ENCODE measurements at places on chromosomes 7 and 10.

GRCh38 chr7:84838857-84839256 is 348.0 kb downstream of the SEMA3D start:
- DNase-seq = no peak

GRCh38 chr10:5198386-5198785 is 1.7 kb downstream of the AKR1C4 start:
- no peak for DNase-seq

GRCh38 chr10:89295597-89295996 is 6.2 kb upstream of the IFIT2 start:
- DNase-seq = peak; percentile 46

GRCh38 chr10:103929381-103929921 is 11.5 kb upstream of the STN1 start:
- peak; percentile 14 for DNase-seq

DNA sequence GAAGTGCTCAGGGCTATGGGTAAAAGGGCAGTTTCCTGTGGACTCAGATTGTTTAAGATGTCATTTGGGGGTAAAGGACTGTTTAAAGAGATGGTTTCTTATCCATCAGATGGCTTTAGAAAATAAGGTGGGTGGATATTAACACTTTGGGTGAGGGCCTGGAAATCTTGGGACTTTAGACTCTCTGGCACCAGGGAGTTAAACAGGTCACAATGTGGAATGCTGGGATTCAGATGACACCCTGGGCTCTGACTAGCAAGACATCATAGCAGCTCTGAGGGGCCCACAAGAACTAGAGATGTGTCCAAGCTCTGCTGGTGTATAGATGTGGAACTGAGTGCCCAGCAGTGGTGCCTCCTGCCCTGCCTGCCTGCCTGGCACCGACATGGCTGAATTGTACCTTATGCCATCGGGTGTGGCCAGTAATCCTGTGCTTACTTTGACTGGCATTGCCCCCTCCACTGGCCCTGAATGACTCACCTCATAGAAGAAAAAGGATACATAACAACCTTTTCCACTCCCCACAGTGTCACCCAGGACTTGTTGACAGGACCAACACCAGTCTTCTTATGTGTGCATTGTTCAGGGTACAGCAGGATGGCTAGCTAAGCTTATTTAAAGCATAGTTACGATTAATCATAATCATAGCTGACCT is 100.0 kb upstream of the PRR15 start:
- no peak for DNase-seq

DNA sequence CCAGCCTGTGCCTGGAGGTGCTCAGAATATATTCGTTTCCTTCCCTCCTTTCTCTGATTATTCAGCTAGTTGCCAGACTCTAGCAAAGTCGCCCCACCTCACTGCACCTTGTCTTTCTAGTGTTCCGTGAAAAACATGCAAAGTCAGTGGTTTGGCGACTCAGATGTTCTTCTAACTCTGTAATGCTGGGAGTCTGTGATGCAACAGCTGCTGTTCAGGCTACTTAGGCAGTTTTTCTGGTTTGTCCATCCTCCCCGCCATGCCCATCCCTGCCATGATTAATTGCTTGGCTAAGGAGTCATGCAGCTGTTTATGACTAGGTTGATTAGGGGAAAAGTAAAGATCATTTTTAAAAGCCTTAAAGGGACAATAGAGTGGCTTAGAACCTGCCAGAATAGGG is 99.4 kb downstream of the MTPN start:
- peak; percentile 13 for DNase-seq

DNA sequence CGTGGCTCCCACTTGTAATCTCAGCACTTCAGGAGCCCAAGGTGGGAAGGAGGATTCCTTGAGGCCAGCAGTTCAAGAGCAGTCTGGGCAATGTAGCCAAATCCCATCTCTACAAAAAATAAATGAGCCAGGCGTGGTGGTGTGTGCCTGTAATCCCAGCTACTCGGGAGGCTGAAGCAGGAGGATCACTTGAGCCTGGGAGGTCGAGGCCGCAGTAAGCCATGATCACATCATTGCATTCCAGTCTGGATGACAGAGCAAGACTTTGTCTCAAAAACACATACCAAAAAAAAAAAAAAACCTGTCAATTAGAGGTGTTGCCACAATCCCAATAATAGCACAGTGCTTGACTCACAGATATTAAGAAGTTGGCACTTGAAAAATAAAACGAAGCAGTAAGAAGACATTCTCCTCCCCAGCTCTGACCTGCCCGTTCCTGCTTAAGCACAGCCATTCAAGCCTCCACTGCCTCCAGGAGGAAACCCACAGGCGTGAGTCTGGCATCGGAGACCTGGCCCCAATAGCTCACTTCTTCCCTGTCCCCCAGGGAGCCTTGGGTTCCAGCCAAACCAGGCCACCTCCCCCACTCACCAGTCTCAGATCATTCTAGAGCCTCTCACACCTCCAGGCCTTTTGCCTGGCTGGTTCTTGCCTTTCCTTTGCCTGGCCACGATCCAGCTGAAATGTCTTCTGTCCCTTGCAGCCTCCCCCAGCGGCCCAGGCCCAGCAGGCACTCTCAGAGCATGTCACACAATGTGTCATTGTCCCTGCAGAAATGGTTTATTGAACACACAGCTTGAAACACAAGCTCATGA is 45.3 kb upstream of the GTF2I start:
- DNase-seq = peak; percentile 87

- DNase-seq = no peak
These were observed 163.9 kb upstream of the CDK1 start for GRCh38 chr10:60614363-60614762.

- peak; percentile 63 for DNase-seq
These were observed 2.2 kb upstream of the GRIFIN start for GRCh38 chr7:2478399-2478785.

- DNase-seq = no peak
These were observed 181.8 kb downstream of the DNAJB6 start for GRCh38 chr7:157518514-157519175.

- DNase-seq = peak; percentile 11
These were observed 164.6 kb upstream of the PPP1R3A start for GRCh38 chr7:114083166-114084001.

DNA sequence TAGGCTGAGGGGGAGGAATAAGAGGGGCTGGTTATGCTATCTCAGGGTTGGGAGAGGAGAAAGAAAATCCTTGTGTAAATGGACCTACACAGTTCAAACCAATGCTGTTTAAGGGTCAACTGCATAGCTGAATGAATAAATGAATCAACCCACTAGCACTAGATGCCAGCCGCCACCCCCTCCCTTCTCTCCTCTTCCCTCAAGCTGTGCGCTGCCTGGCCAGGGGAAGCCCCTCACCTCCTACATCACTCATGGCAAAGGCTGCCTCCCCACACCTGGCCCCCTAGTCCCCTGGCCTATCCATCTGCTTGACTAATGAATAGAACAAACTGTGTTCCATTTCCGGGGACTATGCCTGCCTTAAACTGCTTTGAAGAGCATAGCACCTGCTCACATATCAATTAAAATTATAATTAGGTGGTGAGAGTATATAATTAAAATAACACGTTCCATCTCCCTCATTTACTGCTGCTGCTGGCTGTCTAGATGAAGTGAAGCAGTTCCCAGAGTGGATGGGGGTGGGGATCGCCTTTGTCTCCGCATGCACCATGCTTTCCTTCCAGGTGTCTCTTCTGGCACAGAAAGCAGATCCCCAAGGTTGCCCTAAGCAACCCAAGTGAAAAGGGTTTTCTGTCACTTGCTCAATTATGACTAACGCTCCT is 32.6 kb downstream of the GRID1 start:
- DNase-seq = no peak

DNA sequence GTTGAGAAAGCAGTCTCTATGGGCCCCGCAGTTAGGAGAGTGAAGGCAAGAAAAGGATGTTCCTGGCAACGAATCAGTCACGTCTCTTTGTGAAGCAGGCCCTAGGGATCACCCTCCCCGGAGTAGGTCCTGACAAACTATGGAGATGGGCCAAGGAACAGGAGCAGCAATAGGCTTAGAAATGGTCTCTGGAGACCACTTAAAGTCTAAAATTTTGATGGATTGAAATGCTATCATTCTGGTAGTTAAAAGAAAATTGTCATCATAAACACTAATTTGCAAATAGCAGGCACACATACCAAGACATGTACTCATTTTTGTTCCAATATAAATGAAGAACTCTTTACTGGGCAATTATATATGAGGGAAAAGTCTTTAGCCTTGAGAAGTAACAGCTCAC is 123.5 kb downstream of the ITGB8 start:
- DNase-seq = no peak

DNA sequence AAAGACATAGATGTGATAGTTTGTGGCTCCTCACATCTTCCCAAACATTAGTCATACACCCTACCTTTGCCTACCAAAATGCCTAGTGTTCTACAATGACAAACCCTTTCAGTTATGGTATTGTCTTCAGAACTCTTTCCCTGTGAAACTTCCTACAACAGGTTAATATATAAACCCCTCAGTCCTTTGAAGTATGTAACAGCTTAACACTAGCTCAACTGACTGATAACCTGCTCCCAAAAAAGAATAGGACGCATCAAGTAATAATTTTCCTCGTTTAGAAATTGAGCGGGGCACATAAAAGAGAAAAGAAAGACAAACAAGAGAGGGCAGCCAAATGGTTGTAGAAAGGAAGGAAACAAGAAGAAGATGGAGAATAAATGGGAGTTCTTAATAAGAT is 49.9 kb upstream of the RNF148 start:
- DNase-seq = no peak

DNA sequence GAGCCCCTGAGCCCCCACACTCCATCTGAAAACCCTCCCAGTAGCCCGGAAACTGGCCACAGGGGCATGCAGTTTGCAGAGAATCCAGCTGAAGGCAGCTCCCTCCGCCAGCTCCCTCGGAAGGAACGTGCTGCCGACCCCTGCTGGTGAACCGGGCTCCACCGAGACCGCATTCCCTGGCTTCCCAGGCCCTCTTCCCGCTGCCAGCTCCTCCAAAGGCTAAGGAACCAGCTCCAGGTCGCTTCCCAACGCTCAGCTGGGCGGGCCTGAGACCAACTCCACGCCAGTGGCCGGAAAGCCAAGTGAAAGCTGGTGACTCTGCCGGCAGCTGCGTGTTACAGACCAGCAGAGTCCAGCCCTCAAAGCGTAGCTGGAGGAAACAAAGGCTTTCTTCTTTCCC is 35.8 kb downstream of the GPER1 start:
- peak; percentile 91 for DNase-seq

GRCh38 chr7:32030904-32031692 is 39.1 kb downstream of the PDE1C start:
- DNase-seq = no peak

DNA sequence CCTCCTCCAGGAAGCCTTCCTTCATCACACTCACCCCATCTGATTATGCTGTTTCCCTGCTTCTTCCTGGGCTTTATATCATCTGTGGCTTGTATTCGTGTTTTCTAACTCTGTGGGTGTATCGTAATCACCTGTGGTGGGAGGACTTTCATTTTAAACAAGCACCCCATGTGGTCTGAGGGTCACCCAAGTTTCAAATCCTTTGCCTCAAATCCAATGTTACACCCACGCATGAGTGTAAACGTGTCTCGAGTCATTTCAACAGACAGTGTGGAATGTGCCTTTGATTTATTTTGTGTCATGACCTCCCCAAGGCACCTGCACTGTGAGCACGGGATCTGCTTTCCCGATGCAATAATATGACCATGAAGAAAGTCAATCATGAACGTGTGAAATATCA is 17.5 kb upstream of the LYZL2 start:
- no peak for DNase-seq

- no peak for DNase-seq
These were observed 2.5 kb downstream of the NIPSNAP2 start for GRCh38 chr7:55966851-55967250.

DNA sequence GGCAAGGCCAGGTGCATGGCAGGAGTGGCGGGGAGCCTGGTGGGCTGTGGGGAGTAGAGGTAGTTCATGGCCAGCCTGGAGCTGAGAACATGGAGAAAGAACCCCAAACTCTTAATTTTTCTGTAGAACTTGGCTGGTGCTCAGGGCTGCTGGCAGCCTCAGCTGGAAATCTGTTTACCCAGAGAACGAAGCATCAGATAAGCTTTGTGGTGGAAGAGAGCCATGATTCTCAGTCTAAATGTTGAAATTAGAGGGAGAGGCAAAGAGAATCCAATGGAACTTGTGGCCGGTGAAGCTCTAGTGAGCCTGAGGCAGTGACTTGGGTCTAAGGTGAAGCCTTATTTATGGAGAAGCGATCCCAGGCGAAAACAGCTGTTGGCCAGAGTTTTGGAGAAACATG is 126.4 kb downstream of the CCDC3 start:
- DNase-seq = peak; percentile 72

DNA sequence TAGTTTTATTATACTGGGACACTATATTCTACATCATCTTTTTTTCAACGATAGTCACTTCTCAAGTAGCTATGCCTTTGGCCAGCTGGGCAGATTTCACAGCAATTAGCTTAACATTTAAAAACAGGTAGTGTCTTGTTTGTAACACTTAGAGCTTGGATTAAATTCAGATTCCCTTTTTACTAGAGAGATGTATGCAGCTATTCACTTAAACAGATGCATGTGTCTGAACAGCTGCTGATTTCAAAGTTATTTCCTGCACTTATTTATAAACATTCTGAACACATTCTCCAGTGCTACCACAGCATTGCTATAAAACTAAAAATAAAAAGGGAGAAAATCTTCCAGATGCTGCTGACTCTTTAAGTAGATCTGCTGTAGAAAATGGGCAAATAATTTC is 637.2 kb downstream of the POM121L12 start:
- DNase-seq = no peak

GRCh38 chr10:97866524-97867219 is 17.0 kb downstream of the GOLGA7B start:
- DNase-seq = no peak

DNA sequence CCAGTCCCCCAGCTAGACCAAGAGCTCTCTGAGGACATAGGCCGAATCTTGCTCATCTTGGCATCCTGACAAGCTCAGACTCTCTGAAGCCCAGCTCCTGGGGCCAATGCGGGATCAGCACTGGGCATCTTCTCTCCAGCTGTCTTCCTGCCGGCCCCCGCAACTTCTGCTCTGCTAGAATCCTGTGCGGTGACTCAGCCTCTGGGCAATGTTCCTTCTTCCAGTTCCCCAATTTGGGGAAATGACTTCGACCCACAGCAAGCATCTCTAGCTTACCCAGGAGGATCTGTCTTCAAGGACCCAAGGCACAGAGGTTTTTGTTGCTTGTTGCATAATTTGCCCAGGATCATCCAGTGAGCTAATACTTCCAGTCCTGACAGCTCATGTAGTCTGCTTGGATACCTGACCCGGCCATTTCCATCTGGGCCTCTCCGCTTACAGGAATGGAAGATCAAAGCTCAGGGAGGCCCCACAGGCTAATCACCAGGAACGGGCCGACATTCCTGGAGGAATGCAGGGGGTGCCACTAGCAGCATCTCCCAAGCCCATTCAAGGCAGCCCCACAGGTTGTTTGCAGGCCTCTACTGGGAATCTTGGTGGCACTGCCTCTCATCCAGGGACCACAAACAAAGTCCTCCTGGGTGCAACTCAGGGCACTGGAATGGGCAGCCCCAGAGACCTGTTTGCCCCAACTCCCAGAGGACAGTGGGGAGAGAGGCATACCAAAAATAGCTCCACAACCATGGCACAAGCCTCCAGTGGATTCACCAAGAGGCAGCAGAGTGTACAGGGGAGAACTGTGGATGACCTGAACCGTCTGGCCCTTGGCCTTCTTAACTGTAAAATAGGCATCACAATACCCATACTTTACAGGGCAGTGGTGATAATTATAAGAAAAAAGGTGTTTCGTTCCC is 151.9 kb downstream of the NEURL1 start:
- DNase-seq = peak; percentile 71

- peak; percentile 53 for DNase-seq
These were observed 128.5 kb upstream of the TNS3 start for GRCh38 chr7:47710201-47710935.

GRCh38 chr7:26860361-26860760 is 4.0 kb downstream of the SKAP2 start:
- DNase-seq = no peak
